ENCODE measurements at places on chromosomes 5 and 9.

DNA sequence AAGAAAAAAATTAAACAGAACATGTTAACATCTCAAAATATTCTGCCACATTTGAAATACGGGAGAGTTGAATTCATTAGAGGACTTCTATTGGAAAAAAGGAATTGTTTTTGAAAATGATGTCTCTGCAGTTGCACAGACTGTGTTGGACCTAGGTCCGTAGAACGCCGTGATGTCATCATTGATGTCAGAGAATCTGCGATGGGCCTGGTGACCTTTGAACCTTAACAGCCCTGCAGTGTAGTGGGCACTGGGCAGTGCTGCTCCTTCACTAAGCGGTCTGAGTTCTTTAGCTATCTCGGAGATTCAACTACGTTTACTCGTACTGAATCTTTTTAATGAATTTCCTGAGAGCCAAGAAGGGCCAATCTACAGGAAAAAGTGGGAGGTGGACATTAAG, at the start of gene FAM170A:
TSS of gene FAM170A (plus strand) at position 220 of the 400 bp plus-strand sequence. CDS start 211 bp downstream, outside the sequence.
- no peak for DNase-seq

DNA sequence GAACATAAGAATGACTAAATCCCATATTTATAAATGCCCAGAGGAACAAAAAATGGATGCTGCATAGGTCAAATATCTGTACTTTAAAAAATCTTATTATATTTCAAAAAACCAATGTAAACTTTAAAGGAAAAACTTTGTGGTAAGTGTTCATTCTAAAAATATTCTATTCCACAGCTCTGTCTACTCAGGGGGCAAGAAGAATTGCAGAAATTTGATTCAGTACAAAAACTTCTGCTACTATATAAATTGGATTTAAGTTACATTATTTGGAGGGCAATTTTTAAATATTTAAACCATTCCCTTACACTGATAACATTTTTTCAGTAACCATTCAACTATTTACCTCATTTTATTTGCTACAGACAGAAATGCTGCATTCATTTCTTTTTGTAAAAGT, 32.1 kb downstream of the NFIB start:
- DNase-seq, result no peak

GRCh38 chr5:75551471-75551870, 39.8 kb downstream of the POLK start:
- no peak for DNase-seq

- DNase-seq, result no peak
These were observed 362.7 kb downstream of the CSNK1G3 start for GRCh38 chr5:123874600-123875201.

- no peak for DNase-seq
These were observed 50.0 kb upstream of the GLIS3 start for GRCh38 chr9:4349816-4350418.

DNA sequence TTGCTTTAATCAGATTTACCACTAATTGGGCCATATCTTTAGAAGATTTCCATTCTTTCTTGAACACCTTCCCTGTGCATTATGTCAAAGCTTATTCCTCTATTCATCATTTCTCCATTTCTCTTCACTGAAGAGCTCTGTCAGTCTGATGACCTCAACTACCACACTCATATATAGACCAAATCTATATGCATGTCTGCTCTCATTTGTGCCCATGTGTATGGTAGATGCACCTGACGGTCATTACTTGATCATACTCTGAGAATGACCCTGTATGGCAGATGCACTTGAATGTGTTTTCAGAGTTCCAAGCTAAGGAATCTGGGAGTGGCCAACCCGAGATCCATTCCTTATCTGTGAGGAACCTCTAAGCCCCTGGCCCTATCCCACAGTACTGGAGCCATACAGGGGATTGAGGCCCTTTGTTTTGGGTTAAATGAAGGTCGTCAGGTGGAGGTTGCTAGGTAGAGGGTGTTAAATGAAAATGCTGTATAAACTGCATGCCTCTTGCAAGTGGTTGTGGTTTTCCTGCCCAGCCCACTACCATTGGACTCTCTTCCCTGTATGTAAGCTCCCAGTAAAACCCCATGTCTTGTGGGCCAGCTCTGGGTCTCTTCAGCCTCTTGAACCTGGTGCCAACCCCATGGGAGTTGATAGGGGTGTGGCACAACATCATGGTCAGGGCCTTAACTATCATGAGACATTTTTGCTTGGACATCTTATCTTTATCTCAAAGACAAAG, 229.5 kb downstream of the KIAA0825 start:
- DNase-seq, result no peak

DNA sequence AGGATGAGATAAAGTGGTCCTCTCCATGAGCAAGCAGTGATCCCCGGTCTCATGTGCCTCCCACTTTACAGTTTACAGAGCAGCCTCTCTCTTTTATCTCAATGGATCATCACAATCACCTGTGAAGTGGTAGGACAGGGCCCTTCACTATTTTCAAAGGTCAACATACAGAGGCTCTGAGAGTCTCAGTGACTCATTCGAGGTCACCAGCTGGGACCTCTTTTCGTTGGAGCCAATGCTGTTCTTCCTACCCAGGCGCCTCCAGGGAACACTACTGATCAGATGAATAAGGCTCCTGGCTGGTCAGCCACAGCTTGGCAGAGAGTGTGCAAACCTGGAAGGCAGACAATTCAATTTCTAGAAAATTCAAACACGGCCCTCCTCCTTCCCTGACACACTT, 16.6 kb downstream of the GGTA1 start:
- no peak for DNase-seq

DNA sequence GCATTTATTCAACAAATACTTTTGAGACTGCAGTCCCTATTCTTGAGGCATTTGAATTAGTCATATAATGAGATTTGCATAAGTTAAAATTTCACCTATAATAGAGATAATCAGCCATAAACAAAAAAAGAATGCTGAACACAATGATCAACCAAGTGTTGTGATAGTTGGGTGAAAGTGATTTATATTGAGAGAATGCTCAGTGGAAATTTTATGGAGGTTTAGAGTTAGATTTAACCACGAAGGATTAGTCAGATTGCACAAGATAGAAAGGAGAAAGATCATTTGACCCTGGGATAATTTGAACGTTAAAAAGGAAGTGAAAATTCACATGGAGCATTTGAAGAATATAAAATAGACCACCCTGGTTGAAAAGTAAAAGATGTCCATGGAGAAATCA, 356.2 kb downstream of the NPR3 start:
- DNase-seq, result no peak

GRCh38 chr5:167665841-167666375, 625.5 kb upstream of the WWC1 start:
- no peak for DNase-seq

- DNase-seq, result no peak
These were observed 78.8 kb upstream of the TNFAIP8 start for GRCh38 chr5:119276978-119277377.

DNA sequence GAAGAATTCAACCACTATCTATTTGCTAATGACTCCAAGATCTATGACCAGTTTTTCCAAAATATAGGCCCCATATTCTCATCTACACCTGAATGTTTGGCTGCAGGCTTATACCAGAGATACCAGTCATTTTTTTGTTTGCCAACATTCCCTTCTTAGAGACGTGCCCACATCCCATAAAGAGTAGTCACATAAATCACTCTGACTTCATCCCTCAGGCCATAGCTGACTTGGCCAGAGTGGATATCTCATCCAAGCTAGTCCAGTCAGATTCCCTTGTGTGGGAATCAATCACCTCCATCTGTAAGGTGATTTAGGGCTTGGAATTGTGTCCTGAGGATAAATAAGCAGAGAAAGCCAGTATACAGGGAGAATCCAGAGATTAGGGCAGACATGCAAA, 124.3 kb upstream of the SLC24A2 start:
- no peak for DNase-seq

GRCh38 chr5:140677947-140678346, 4.6 kb upstream of the DND1 start:
- no peak for DNase-seq

DNA sequence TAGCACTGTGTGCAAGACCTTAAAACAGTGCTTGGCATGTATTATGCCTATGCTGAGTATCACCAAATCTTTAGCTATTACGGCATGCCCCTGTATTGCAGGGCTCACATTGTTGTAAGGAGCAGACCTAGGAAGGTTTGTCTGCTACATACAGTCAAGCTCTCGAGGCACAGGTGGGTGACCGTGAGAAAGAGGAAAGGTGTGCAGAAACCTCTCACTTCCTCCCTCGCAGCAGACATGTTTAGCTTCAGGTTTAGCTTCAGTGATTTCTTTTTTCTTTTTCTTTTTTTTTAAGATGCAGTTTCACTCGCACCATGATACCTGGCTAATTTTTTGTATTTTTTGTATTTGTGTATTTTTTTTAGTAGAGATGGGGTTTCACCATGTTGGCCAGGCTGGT, 275.8 kb upstream of the RIOK2 start:
- no peak for DNase-seq

DNA sequence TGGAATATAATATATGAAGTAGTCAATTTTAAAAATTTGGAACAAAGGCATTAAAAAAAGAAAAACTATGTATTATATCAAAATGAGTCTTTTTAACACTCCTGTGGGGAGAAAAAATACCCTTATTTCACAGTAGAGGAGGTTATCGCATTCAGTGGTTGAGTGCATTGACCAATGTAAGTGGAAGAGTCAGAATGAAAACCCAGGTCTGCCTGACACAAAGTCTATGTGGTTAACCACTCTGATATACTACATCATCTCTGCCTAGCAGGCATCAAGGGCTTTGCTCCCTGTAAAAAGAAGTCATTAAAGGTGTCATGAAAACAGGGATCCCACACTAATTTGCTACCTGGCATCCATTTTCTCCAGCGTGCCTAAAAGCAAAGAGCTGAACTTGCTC, 417.2 kb upstream of the C9orf72 start:
- DNase-seq, result no peak

DNA sequence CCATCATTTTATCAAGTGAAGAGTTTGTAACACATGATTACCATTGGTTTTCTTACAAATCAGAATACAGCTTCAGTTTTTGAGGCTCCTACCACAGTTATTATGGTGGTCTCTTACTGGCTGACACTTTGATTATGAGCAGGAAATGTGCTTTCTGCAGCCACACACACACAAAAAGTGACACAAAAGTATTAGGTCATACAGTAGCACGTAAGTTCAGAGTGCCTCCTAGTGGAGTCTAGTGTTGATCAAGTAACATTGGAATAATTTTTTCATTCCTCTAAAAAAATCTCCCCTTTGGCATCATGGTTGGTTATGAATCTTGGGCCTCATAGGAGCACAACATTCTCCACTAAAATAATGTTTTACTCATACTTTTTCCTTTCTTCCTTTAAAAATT, 37.6 kb downstream of the PAM start:
- no peak for DNase-seq

- DNase-seq, result no peak
These were observed 717.0 kb downstream of the PRELID2 start for GRCh38 chr5:145118127-145118526.

DNA sequence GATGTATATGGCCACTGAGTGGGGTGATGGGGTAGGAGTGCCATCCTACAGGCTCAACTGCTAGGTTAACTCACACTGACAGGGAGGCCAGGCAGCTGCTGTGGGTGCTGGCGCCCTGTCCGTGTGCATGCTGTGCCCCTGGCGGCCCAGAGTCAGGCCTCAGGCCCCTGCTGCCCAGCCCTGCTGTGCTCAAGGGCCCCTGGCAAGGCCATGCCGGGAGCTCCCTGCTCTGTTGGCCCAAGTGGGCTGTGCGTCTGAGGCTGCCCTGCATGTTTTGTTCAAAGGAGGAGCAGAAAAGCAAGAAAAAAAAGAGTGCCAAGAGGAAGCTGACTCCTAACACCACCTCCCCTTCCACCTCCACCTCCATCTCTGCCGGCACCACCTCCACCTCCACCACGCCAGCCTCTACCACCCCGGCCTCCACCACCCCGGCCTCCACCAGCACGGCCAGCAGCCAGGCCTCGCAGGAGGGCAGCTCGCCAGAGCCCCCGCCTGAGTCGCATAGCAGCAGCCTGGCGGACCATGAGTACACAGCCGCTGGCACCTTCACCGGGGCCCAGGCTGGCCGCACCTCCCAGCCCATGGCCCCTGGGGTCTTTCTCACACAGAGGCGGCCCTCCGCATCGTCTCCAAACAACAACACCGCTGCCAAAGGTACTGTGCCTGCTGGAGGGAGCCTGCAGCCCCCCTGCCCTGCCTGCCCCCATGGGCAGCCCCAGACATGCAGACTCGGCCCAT, 100.1 kb downstream of the PHF2 start:
- DNase-seq, result no peak

- no peak for DNase-seq
These were observed 2.0 kb upstream of the ADAMTS6 start for GRCh38 chr5:65483546-65484346.

DNA sequence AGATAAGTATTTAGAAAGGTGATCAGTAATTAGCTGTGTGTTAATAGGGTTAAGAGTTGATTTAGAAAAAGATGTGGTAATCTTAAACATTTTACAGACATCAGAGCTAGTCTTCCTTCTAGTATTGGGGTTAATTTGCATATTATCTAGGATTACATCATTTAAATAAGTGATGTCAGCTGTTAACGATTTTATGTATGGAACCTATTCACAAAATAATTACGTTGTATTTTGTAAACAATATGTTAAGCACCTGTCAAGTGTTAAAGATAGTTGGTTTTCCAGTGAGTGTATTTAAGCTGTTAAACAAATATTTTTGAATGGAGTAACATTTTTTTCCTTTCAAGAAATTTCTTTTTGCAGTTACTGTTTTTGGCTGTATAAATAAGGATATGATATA, 2.2 kb downstream of the DCP2 start:
- no peak for DNase-seq

DNA sequence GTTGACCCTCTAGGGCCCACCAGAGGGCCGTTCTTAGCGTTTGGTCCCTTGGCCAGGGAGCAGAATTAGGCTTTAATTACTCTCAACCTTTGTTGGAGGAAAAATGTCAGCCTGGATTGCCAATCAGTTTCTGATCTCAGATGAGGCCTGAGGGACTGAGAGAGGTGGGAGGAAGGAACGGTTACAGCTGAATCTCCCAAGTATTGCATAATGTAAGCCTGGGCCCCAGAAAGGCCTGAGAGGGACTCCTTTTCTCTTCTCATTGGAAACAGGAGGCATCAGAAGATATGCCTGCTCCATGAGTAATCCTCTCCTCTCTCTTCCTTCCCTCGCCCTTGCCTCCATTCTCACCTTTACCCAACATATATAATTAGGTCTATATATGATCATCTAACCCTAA, 105.7 kb downstream of the INSYN2B start:
- no peak for DNase-seq

DNA sequence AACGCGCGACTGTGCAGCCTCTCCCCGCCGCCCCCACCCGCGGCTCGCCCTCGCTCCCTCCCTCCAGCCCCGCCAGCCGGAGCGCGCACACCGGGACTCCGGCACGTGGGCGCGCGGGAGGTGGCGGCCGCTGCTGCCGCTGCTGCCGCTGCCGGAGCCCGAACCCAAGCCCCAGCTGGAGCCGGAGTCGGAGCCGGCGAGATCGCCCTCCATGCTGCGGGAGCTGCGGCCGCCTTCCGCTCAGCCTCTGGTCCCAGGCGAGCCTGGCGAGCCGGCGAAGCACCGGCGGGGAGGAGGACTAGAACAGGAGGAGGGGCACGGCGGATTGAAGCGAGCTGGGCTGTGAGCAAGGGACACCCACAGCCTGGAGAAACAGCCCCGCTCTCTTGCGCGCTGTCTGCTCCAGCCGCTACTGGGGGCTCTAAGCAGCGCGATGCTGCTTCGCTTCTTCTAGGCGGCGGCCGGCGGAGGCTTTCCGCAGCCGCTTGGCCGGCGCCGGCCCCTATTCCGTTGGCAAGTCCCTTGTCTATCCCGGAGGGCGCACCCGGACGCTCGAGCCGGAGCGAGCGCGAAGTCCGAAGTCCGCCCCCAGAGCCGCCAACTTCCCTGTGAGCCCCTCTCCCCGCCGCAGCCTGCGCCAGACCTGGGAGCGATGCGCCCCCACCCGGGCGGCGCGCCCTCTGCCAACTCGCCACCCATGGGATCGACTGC, 598.7 kb upstream of the SGCD start:
- DNase-seq, result no peak
